ENCODE measurements at places on chromosomes 3 and 15. TPM values are rescaled to one million over a fixed set of nuclear protein-coding genes. Genes with fewer than 3 reads are reported as not detected.

DNA sequence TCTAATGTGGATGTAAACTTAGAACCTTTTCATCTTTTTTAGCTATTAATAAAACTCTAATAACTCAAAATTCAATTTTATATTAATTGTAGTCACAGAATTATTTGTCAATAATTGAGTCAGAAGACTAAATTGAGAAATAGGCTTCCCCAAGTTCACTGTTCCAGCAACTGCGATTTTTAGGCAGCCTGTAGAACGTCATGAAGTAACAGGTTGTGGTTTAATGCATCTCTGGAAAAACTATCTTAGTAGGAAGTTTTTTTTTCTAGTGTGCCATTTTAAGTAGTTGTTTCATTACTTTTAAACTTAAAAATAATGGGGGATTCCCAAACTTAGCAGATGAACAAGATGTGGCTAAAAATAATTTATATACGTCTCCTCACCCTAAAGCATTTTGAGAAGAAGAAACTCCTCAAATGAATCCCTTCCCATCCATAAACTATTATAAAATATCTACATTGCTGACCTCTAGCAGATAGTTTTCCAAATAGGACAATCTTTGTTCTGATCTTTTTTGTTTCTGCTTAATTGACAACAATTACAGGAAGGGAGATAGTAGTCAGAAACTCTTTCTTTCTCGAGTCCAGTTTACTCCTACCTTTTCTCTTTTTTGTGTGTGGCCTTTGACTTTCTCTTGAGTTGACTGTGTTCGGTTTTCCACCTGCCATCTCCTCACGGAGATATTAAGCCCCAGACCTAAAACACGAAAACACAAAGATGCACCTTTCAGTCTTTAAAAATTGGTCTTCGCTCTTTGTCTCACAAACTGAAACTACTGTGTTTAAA is 43.1 kb downstream of the LRCH3 start:
- no peak overlapping the region for H3K4me3 ChIP-seq
- H3K4me1 ChIP-seq, result no peaks in the 10 kb centered on the region
- no peak for DNase-seq
- H3K36me3 ChIP-seq, result peaks cover 63% of the 10 kb centered on the region
- H3K27me3 ChIP-seq, result no peaks in the 10 kb centered on the region

SRGAP3 gene
- 8.1 TPM for total RNA-seq

CLDN11 gene
- total RNA-seq, result not detected

DNA sequence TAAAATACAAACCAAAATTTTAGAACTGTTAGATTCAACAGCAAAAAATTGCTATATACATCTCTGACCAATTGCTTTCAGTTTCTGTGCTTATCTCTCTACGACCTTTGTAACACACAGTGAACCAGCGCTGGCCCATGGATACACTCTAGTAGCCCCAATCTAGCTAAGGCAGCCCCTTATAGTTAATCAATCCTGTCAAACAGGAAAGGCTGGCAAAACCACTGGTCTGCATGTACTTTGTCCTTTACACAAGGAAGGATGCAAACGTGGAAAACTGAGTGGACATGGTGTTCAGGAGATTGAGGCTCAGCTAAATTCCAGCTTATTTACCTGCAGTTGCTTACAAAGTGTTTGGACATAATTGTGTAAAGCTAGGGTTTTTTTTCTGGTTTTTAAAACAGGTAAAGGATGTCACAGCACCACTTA is 25.9 kb downstream of the ADGRG7 start:
- peaks cover 5% of the 10 kb centered on the region for H3K27me3 ChIP-seq
- DNase-seq, result no peak
- no peaks in the 10 kb centered on the region for H3K4me1 ChIP-seq
- no peak overlapping the region for H3K27ac ChIP-seq

DNA sequence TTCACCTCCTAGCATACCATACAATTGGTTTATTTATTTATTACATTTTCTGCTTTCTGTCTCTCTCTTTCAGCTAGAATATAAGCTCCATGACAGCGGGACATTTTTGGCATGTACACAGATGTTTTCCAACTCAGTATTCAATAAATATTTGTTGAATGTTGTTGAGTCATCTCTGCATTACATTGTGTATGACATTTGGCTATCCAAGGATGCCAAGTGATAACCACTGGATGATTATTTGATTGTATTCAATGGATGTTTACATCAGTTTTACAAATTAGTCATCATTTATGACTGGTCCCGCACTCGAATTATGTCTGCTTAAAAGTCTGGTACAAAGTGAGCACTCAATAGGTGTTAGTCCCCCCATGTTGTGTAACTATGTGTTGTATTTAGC is 49.5 kb upstream of the STXBP5L start:
- no peaks in the 10 kb centered on the region for H3K4me1 ChIP-seq
- no peak overlapping the region for H3K4me3 ChIP-seq
- no peaks in the 10 kb centered on the region for H3K36me3 ChIP-seq
- no peak overlapping the region for H3K27ac ChIP-seq
- DNase-seq, result no peak

ISL2 gene
- total RNA-seq, result 1.4 TPM

CHST13 gene
- total RNA-seq, result not detected

GRCh38 chr3:184233127-184233843 is 3.9 kb downstream of the VWA5B2 start:
- no peaks in the 10 kb centered on the region for H3K36me3 ChIP-seq
- H3K4me1 ChIP-seq, result peaks cover 22% of the 10 kb centered on the region
- no peak overlapping the region for H3K4me3 ChIP-seq
- DNase-seq, result no peak
- H3K27ac ChIP-seq, result no peak overlapping the region

- H3K27me3 ChIP-seq, result no peaks in the 10 kb centered on the region
- H3K4me1 ChIP-seq, result no peaks in the 10 kb centered on the region
- H3K36me3 ChIP-seq, result no peaks in the 10 kb centered on the region
- DNase-seq, result no peak
- no peak overlapping the region for H3K27ac ChIP-seq
These were observed 25.6 kb upstream of the CCDC50 start for GRCh38 chr3:191303596-191303995.

DNA sequence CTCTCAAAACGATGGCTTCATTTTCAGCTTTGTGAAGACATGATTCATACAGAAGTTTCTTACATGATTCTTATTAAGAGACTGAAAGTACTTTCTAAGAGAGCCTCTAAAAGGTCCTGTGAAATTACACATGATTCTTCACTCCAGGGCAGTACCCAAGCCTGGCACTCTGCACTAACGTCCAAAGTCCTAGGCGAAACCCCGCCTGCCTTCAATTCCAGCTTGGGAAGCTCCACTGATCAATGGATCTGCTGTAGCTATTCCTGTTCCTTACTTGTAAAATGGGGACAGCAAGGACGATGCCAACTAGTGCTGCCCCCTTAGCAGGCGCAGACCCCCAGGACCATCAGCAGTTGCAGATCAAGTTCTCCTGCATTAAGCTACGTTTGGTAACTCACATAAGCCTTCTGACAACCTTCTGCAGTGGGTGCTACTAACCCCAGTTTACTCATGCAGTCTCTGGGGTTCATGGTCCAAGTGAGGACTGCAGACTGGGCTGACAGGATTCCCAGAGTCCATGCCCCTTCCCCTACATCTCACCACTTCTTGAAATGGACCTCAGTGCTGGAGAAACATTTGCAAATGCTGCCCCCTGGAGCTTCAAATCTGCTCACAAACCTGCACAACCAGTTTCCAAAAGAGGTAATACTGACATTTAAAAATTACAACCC is 10.6 kb downstream of the CHCHD4 start:
- H3K36me3 ChIP-seq, result peaks cover 52% of the 10 kb centered on the region
- no peaks in the 10 kb centered on the region for H3K27me3 ChIP-seq
- no peak overlapping the region for H3K27ac ChIP-seq

- H3K4me1 ChIP-seq, result no peaks in the 10 kb centered on the region
- DNase-seq, result no peak
- no peaks in the 10 kb centered on the region for H3K27me3 ChIP-seq
These were observed 53.8 kb upstream of the RAB6B start for GRCh38 chr3:133949438-133949837.

GRCh38 chr3:52854013-52854412 is 19.2 kb upstream of the MUSTN1 start:
- no peak overlapping the region for H3K4me3 ChIP-seq
- H3K36me3 ChIP-seq, result peaks cover 55% of the 10 kb centered on the region
- H3K27me3 ChIP-seq, result no peaks in the 10 kb centered on the region

PLA2G4E gene
- not detected for total RNA-seq

GRCh38 chr3:100954990-100955389 is 38.2 kb downstream of the ABI3BP start:
- H3K4me3 ChIP-seq, result no peak overlapping the region
- no peaks in the 10 kb centered on the region for H3K36me3 ChIP-seq
- no peaks in the 10 kb centered on the region for H3K4me1 ChIP-seq
- H3K27me3 ChIP-seq, result no peaks in the 10 kb centered on the region
- no peak for DNase-seq

DNA sequence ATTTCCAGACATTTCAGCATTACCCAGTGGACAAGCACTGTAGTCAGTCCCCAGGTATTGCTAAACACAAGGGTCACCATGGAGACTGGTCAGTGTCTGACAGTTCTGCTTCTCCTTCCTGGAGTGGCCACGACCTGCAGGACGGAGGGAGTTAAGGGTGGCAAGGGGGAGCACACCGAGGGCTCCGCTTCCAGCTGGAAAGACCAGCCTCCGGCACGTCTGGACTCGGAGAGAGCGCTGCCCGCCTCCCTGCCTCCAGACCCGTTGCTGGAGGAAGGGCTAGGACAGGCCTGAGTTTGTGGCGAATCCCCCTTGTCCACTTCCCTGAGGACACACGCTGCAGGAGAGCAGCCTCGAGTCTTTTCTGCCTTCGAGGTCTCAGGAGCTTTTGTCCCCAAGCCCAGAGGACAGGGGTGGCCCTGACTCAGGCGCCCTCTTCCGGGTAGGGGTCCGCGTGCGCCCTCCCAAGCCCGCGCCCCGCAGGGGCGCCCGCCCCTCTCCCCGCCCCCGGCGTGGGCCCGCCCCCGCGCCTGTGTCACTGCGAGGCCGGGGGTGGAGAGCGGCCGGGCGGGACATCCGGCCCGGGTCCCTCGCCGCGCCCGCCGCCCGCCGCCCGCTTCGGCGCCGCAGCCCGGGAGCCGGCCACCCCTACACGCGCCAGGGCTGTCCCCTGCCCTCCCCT is at the start of gene CHST14:
TSS of gene CHST14 (plus strand) at position 562 of the 682 bp plus-strand sequence. CDS start 230 bp downstream, outside the sequence.
- H3K36me3 ChIP-seq, result peaks cover 4% of the 10 kb centered on the region
- no peaks in the 10 kb centered on the region for H3K27me3 ChIP-seq

- no peaks in the 10 kb centered on the region for H3K36me3 ChIP-seq
- H3K27me3 ChIP-seq, result no peaks in the 10 kb centered on the region
- no peaks in the 10 kb centered on the region for H3K4me1 ChIP-seq
- no peak overlapping the region for H3K27ac ChIP-seq
- no peak for DNase-seq
These were observed 4.3 kb upstream of the OR5H6 start for GRCh38 chr3:98259707-98260106.

Measured in CD4-positive, CD25-positive, alpha-beta regulatory T cell (primary cell).